Stimulated activated naive CD8-positive, alpha-beta T cell treated with anti-CD3 and anti-CD28 coated beads, Interleukin-15, Interleukin-2, amounts not matched to agents 100 U/mL and 50 U/mL, for 24 hours (primary cell): ENCODE measurements at places on chromosomes 3 and 15.

DNA sequence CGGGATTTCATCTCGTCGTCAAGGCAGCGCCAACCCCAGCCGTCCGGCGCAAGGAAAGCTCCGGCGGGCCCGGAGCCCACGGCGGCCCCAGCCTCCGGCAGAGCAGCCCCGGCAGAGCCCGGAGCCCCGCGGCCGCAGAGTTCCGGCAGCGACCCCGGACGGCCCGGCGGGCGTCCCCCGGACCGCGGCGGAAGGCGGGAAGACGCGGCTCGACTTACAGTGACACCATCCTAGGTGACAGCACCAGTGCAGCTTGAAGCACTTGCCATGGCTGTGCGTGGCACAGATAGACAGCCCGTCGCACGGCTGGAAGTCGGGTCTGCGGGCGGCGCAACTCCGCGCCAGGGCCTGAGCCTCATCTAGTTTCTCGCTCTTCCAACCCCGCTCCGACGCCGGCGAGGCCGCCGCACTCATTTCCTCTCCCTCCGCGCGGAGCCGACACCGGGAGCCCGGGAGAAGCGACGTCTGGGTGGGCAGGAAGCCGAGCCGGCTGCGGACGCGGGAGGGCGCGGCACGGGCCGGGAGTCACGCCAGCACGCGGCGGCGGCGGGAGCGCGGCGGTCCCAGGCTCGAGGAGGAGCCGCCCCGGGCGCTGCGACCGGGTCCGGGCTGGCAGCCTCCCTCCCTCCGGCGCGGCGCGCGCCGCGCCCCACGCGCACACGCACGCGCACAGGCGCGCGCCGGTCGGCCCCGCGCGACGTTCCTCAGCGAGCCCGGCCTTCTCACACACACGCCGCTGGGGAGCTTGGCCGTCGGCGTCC lies at the start of gene C3orf70:
Gene C3orf70 (minus strand): TSS at position 651 of the 761 bp plus-strand sequence. CDS start 237 bp downstream, at position 414.
- peak; percentile 31 for DNase-seq

DNA sequence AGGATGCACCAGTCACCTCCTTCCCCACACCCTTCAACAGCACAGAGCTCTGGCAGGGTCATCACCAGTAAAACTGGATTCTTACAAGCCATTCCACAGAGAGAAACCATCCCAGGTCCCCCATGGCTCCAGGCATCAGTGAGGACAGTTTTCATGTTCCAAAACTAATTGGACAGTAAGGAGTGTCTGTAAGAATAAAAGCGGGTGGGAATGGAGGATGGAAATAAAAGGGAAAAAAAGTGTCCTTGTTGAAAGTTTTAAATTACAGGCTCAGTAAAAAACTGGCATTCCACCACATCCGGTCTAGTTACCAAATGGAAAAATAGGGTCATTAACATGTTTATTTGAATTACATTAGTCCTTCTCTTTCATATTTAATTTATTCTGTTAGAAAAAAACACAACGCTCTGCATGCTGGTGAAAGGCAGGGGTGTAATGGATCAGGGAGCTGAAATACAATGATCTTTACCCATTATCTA lies 117.4 kb downstream of the TIGIT start:
- DNase-seq, result no peak

DNA sequence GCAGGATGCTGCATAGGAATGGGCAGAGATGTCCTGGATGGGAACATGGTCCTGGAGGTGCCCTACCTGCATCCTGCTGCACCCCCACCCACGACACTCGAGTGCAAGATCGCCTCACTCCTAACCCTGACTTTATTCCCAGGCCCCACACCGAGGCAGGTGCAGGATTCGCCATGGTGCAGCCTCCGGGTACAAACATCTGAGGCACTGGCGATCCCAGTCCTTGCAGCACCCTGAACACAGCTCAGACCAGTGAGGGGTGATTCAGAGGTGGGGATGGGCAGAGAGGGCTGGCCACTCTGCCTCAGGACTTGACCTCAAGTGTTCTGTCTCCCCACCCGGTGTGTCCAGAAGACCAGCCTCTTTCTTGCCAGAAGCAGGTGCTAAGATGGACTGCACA lies 49.1 kb downstream of the KLF13 start:
- DNase-seq, result no peak

GRCh38 chr3:14031271-14031670 lies 93.4 kb downstream of the CHCHD4 start:
- DNase-seq, result no peak

GRCh38 chr3:59502806-59503205 lies 453.0 kb upstream of the CFAP20DC start:
- peak; percentile 29 for DNase-seq

- peak; percentile 70 for DNase-seq
Observed at GRCh38 chr15:85689729-85690128, 105.0 kb downstream of the KLHL25 start.

DNA sequence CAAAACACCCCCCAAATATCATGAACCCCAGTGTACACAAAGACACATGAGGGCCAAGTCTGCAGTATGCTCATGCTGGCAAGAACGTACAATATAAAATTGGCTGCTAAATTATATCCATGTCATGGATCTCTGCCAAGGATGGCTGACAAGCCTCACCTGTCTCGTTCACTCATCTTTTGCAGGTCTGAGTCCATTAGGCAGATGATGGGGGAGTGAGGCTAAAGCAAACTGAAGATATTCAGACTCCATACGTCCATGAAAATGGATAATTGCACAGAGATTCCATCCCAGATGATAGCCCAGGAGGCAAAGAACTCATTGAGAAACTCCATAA lies 122.3 kb upstream of the PTPRG start:
- no peak for DNase-seq

DNA sequence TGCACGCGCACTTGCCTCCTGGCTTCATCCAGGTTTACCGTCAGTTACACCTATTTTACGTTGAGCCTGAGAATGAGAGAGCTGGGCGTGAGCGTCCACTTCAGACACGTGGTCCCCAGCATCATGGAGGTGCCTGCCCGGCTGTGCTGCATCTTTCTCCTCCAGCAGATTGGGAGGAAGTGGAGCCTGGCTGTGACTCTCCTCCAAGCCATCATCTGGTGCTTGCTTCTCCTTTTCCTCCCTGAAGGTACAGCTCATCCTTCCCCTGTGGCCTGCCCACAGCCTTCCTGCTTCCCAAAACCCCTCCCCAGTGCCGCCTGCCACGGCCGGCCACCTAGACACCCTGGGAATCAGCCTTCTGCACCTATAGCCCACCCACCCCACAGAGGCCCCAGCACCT lies 31.6 kb downstream of the SLC22A14 start:
- no peak for DNase-seq

- DNase-seq, result no peak
Observed at GRCh38 chr3:156865732-156866131, 39.6 kb downstream of the LEKR1 start.

- DNase-seq, result no peak
Observed at GRCh38 chr3:23800731-23801130, 5.0 kb upstream of the UBE2E1 start.

DNA sequence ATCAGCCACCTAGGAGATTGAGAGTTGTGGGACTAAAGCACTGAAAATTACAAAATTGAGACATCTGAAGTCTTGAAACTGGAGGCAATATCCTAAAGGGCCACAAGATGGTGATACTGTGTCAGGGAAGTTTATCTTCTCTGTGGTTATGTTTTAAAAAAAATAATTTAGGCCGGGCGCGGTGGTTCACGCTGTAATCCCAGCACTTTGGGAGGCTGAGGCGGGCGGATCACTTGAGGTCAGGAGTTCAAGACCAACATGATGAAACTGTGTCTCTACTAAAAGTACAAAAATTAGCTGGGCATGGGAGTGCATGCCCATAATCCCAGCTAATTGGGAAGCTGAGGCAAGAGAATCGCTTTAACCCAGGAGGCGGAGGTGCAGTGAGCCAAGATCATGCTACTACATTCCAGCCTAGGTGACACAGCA lies 17.9 kb upstream of the NIT2 start:
- peak; percentile 25 for DNase-seq

- no peak for DNase-seq
Observed at GRCh38 chr3:5007873-5008272, 28.6 kb downstream of the BHLHE40 start.

DNA sequence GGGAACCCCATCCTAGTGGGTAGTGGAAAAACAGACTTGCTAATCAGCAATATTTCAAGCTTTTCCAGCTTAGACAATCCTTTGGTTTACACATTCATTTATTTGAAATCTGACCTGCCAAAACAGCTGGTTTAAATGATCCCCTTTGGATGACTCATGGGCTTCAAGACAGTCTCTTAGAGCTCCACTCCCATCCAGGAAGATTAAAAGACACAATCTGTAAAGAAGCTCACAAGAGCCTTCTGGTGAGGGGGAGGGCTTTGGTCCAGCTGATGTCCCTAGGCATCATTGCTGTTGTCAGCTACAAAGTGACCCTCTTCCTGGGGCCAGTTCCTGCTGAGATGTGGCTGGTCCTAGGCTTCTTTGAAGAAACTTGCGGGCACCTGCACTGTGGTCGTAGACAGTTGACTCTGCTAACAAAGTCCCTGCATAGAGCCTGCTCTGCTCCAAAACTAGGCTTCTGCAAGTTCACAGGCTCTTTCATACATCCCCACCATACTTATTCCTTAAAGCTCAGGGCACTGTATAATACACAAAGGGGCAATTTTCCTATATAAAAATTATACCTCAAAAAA lies 73.7 kb downstream of the IGSF11 start:
- no peak for DNase-seq

DNA sequence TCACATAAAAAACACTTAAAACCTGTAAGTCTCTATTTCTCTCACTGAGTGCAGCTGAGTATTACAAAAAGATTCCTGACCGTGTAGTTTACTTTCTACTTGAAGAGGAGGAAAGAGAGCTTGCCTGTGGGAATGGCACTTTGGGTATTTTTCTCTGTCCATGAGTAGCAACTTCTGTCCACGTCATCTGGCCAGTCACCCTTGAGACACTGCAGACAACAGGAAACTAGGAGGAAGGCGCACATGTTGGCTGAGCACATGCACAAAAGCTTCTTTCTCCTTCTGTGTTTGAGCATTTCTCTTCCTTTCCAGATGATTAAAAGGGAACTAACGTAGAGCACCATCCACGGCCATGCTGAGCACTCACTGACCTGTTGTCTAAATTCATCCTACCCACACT lies 19.7 kb downstream of the STARD5 start:
- DNase-seq, result no peak

GRCh38 chr15:59711451-59712243 lies 22.5 kb upstream of the BNIP2 start:
- no peak for DNase-seq

DNA sequence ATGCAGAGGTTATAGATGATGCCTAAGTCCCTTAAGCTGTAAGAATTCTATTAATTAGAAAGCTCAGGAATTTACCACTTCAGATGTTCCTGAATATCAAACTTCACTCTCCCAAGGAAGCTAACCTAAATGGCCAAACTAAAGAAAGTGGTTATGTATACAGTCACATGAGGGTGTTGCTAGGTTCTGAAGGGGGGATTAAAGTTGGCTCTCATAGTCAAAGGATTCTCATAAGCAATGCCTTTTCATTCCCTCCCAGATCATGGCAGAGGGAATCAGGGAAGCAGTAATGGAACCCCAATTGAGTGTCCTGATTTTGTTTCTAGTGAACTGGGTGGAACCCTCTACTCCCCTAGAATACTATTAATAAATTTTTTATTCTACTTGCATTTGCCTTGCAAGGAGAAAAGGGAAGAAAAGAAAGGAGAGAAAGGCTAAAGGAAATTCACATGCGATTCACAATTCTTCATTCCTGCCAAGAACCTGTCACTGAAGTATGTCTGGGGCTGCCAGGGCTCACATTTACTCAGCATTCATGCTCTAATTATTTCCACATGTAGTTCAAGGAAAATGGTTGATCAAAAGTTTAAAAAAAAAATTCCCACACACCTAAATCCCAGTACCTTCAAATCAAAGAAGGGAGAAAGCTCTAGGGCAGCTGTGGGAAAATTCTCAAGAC lies 25.1 kb downstream of the FSTL1 start:
- no peak for DNase-seq

GRCh38 chr3:8888301-8888915 lies 74.9 kb downstream of the RAD18 start:
- no peak for DNase-seq

DNA sequence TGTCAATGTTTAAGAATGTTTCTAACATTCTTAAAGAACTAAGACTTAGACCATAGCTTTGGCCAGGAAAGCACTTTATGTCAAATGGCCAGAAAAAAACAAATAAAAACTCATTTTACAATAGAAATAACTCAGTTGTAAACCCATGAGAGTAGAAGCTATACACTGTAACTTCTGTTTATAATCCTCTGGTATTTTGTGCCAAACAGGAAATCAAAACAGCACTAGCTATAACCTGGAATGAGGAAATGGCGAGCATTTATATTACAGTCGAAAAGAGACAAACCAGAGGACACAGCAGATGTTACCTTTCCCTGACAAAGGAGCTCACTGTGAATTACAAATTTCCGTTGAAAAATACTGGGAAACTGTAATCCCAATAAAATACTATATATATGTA lies 10.3 kb downstream of the GK5 start:
- DNase-seq, result no peak

DNA sequence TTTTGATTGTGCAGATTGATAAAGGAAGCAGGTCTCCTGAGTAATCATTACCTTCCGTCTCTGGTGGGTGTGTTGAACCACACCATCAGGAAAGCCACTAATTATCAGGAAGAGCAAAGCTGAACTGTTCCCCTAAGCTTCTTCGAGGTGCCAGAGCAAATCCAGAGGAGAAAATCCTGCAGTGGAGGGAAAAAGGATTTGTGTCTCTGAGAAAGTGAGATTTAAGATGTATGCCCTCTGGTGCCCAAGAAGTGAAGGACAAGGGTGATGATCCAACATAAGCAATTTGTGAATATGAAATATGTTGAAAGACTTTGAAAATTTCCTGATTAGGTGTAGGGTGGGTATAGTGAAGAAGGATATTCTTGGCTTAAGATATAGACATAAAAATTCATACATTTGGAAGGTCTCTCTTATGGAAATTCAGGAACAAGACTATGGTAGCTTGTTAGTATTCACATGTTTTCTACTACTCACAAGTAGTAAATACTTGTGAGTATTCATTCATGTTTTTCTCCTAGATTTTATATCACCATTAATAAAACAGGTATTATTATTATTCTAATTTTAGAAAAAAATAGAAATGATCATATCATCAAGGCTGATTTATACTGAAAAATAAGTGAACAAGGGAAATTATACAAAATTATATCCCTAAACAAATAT lies 34.8 kb downstream of the COMMD2 start:
- DNase-seq, result peak; percentile 19

GRCh38 chr3:76509179-76509830 lies 530.6 kb upstream of the ROBO2 start:
- no peak for DNase-seq

DNA sequence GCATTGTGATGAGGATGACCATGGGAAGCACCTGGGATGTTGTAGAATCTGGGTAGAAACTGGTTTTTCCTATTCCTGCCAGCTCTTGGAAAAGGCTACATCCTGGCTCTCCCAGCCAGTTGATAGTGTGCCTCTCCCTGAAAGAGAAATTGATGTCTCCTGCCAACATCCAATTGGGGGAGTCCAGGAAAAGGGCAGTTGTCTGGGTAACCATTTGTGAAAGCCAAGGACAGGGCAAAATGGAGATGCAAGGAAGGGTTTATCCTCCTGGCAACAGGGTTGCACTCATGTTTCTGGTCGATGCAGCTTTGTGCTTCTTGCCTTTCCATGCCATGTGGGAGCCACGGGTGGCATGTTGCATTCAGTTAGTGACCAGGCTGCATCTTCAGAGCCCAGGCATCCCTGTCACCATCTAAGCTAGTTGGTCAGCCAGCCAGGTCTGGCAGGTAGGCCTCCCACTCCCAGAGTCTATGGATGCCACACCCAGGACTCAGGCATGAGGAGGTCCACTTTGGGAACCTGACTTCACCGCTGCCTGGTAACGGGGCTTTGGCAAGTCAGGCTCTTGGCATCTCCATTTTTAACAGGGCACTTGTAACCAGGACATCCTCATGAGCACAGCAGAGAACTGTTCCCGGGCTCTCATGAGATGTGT lies 153.5 kb downstream of the DNAJB8 start:
- no peak for DNase-seq

GRCh38 chr3:16520241-16520969 lies 6.9 kb upstream of the RFTN1 start:
- DNase-seq, result no peak
